ENCODE measurements at places on chromosomes 12 and 14.
A peak's percentile ranks its signal among the peaks of the same experiment; 100 is the strongest.

DNA sequence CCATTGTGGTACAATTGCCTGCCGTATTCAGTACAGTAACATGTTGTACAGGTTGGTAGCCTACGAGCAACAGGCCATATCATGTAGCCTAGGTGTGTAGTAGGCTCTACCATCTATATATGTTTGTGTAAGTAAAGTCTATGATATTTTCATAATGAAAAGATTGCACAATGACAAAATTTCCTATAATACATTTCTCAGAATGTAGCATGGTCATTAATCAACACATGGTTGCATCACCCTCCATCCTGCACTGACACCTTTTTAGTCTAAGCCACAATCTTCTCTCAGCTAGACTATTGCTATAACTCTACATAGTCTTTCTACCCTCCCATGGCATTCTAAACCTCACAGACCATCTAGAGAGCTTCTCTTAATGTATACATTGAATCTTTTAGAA, 158.5 kb upstream of the HMGA2 start:
- no peak for DNase-seq

GRCh38 chr12:110047297-110047940, 903 bp downstream of the C12orf76 start:
- no peak for DNase-seq

DNA sequence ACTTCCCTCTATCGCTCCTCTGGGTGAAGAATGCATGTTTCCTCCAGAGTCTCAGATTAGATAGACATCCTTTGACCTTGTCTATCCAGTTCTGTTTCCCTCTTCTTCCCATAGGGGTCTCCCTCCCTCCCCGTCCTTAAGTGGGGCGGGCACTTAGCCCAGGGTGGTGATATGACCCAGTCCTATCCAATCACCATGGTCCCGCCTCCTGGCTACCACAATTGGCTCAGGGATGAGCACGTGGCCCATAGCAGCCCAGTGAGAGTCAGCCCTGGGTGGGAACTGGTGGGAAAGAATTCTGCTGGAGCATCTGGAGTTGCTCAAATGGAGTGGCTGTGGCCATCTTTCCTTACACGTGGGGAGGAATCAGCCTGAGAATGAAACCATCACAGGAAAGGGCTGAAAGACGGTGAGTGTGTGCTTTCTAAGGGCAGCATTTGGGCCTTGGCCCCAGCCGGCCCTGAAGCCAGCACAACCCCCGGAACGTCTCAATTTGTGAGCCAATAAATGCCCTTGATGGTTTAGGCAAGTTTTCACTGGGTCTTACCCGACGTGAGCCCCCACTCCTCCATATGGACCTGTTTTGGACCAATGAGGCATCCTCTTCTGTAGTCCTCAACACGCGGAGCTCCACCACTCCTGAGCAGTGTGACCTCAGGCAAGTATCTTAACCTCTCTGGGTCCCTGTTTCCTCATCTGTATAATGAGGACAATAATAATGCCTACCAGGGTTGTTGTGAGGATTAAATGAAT, 14.4 kb upstream of the MLXIP start:
- peak; percentile 71 for DNase-seq

DNA sequence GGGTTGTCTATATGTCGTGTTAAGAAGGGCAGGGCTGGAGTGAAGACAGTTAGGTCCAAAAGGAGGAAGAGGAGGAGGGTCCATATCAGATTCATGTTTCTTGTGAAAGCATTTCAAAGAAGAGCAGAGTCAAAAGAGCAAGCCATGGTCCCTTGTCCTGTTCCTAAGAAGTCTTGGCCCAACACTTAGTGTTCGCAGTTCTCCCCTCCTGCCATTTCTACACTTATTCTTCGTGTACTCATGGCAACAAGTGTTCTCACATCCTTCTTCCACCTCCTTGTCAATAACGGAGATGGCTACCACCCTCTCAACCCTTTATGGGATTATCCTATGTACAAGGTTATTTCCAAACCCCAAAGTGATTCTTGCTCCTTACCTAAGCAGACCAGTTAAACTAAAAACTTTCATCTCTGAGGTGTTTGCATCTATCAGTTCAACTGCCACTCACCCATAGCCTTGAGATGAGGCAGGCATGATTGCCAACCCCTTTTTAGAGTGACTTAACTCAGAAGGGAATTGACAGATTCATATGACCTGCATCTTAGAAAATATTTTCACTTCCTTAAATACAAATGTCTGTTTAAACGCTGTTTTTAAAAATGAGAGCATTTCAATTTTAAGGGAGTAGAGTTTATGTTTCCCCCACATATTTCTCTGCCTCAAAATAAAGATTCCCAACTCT, 19.8 kb upstream of the RNASE2 start:
- no peak for DNase-seq

GRCh38 chr14:75979648-75980565, 1.9 kb downstream of the TGFB3 start:
- no peak for DNase-seq

DNA sequence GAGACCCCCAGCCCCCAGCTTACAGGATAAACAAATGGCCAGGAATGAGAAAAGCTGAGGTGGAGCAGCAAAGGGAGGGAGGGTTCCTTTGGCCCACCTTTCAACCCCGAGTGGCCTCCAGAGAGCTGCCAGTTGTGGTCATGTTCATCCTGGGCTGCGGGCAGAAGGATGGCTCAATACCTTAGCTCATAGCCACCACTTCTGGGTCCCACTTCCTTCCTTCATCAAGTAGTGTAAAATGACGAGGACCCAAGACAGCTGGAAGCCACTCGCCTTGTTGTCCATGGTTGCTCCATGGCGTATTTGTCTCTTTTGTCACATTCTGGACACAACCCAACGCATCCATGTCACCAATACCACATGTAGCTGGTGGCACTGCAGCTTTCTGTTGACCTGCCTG, 24.2 kb downstream of the CRACR2A start:
- no peak for DNase-seq

- DNase-seq = no peak
These were observed 49.4 kb upstream of the STK38L start for GRCh38 chr12:27194644-27195043.

DNA sequence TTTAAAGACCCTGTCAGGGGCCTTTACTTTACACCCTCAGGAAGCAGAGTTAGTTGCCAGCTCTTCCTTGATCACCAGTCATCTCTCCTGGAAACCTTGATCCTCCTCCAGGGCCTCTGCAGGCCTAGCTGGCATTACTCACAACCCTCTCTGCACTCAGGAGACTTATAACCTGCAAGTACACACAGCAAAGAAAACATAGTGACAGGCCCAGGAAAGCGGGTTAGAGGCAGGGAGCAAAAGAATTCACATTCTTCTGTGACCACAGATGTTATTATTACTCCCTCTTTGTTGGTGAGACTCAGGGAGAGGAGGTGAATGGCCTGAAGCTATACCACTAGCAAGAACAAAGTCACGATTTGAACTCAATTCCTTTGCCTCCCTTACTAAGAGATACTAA, 87.4 kb downstream of the OR11H12 start:
- no peak for DNase-seq

All from GM04503 (cell line).